Activated T-cell treated with anti-CD3 and anti-CD28 coated beads, Interleukin-2, amount 50 U/mL, for 1 hour (primary cell): ENCODE measurements at places on chromosomes 12 and 14.

- no peak for DNase-seq
Observed at GRCh38 chr12:52181746-52182145, 10.1 kb downstream of the KRT80 start.

DNA sequence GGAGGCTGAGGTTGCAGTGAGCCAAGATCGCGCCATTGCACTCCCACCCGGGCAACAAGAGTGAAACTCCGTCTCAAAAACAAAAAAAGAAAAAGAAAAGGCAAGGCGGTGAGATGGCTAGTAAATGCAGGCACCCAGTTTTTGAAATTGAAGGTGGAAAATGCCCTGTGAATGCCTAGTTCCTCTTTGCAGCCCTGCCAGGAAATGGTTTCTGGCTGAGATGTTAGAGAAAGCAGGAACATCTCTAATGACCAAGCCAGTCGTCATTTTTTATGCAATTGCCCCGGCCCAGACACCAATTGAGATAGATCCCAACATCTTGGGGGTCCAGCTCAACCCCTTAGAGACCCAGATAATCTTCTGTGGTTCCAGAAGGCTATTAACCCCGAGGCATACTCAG lies 17.0 kb downstream of the SLC8A3 start:
- DNase-seq, result no peak

- no peak for DNase-seq
Observed at GRCh38 chr12:9124383-9125031, 8.8 kb upstream of the A2M start.

DNA sequence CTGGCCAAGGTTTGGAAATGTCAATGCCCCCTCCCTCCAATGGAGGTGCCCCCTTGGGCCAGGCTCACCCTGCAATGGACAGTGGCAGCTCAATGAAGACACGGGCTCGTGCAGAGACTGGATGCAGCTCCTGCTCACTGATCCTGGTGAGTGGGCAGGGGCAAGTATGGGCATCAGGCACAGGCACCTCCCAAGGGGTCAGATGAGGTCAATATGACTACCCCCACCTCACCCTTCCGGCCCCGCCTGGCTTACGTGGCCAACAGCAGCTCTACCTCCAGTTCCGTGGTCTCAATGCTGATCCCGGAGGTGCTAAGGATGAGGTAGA lies 13.6 kb downstream of the ITGA7 start:
- DNase-seq, result no peak

DNA sequence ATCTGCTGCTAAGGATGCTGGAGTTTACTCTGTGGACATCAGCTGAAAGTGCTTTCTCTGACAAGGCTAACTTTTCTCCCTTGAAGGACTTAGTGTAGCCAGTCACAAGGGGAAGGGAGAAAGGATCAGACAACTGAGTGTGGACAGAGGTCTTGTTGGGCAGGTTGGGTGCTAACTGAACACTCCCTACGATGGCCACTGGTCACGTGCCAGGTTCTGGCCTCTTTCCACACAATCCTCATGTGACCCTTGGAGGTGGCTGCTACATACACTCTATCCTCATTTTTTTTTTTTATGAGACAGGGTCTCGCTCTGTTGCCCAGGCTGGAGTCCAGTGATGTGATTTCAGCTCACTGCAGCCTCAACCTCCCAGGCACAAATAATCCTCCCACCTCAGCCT lies 39.7 kb downstream of the FOXN4 start:
- DNase-seq, result no peak

GRCh38 chr14:57326253-57326652 lies 57.5 kb downstream of the AP5M1 start:
- DNase-seq, result no peak

GRCh38 chr12:120536064-120536791 lies 2.1 kb downstream of the RNF10 start:
- no peak for DNase-seq

DNA sequence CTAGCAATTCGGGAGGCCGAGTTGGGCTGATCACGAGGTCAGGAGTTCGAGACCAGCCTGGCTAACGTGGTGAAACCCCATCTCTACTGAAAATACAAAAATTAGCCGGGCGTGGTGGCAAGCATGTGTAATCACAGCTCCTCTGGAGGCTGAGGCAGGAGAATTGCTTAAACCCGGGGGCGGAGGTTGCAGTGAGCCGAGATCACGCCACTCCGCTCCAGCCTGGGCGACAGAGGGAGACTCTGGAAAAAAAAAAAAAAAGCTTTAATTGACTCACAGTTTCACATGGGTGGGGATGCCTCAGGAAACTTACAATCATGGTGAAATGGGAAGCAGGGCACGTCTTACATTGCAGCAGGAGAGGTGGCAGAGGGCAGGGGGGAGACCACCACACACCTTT lies 30.6 kb upstream of the SLC2A3 start:
- no peak for DNase-seq

DNA sequence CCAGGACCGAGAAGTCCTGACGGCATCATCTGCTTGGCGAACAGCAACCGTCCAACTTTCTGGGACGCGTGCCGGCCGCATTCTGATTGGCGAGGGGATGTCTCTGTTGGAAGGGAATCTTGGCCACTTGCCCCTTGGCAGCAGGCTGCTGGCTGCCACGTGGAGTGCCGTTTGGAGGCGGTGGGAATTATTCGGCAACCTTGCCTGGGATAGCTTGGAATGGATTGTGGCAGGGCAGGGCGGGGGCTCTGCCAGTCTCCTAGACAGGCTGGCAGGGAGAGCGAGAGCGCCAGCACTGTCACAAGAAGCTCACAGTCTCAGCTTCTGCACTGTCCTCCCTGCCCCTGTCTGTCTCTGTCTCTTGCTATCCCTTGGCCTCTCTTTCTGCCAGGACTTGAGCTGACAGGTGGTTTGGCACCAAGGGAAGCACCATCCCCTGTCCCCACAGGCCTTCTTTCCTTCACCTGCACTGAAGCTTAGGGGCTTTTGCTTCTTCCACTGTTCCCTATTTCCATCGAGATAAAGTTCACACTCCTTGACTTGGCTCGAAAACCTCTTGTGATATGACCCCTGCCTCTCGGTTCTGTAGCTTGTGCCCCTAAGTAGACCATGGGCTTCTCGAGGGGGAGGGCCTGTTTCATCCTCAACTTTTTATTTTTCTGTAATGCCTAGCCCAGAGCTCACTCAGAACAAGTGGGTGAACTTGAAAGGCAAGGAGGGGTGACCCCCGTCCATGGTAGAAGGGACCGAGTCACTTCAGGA lies 201.9 kb downstream of the PHETA1 start:
- DNase-seq, result no peak

GRCh38 chr14:74278080-74278479 lies 24.7 kb downstream of the ABCD4 start:
- DNase-seq, result no peak

- DNase-seq, result no peak
Observed at GRCh38 chr14:84390010-84390409, 1139.9 kb upstream of the FLRT2 start.

DNA sequence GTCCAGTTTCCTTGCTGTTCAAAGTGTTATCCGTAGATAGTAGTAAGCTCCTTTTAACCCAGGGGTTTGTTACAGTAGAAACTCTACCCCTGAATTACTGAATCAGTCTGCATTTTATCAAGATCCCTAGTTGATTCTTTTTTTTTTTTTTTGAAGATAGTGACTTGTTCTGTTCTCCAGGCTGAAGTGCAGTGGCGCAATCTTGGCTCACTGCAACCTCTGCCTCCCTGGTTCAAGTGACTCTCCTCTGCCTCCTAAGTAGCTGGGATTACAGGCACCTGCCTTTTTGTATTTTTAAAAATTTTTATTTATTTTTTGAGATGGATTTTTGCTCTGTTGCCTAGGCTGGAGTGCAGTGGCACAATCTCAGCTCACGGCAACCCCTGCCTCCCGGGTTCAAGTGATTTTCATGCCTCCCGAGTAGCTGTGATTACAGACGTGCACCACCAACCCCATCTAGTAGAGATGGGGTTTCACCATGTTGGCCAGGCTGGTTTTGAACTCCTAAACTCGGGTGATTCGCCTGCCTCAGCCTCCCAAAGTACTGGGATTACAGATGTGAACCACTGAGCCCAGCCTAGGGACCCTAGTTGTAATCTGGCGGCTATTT lies 10.5 kb downstream of the LARP4 start:
- DNase-seq, result no peak
